ENCODE measurements at places on chromosomes 2 and 18.

GRCh38 chr2:64326578-64327050 lies 127.3 kb upstream of the LGALSL start:
- DNase-seq = no peak

DNA sequence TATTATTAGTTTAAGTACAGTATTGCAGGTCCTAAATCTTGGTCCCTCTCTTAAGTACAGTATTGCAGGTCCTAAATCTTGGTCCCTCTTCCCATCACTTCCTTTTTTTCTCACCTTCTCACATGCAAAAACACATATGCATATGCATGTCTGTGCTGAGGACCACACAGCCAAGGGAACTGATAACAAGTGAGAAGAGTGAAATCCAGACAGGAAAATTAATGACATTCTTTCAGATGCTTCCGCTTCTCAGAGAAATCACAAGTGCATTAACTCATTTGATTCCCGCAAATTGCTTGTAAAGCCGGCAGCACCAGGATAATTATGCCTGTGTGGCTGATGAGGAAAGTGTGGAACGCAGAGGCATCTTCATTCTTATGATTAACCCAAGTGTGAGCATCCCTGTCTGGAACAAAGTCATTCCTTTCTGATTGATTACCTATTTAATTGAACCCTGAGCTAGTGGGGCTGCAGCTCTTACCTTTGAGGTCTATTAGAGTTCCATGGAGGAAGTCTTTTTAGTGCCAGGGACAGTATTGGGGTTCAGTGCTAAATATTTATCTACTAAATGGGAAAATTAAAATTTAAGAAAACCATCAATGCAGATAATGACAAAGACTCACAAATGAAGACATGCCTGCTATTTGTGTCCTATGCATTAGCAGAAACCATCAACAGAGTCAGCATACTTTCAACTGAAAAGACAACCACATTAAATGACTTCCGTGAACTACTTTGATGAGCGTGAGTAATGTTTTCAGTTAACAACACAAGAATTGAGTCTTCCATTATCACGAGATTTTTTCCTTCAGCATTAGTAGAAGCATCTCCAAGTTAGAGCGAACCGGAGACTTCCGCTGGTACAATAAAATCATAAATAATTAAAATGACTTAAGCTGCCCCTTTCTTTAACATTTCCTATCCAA lies 220.4 kb upstream of the SLC35G4 start:
- DNase-seq = no peak

DNA sequence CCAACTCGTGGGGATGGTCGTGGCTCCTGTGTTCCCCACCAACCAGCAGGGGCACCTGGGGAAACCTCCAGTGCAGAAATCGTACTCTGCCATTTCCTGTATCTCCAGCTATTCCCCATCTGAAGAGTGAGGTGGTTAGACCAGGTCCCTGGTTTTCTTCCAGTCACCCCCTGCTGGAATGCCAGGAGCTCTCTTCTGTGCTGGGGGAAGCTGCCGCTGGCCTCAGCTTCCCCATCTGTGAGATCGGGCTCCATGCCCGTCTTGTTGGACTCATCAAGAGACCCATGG lies 119.7 kb downstream of the INHBB start:
- DNase-seq = no peak

- DNase-seq = no peak
Measured at GRCh38 chr18:57931038-57931437, 113.0 kb upstream of the NEDD4L start.

GRCh38 chr2:27738349-27739057 lies 33.0 kb upstream of the MRPL33 start:
- DNase-seq = no peak

GRCh38 chr2:152189622-152190495 lies 14.3 kb upstream of the STAM2 start:
- no peak for DNase-seq

DNA sequence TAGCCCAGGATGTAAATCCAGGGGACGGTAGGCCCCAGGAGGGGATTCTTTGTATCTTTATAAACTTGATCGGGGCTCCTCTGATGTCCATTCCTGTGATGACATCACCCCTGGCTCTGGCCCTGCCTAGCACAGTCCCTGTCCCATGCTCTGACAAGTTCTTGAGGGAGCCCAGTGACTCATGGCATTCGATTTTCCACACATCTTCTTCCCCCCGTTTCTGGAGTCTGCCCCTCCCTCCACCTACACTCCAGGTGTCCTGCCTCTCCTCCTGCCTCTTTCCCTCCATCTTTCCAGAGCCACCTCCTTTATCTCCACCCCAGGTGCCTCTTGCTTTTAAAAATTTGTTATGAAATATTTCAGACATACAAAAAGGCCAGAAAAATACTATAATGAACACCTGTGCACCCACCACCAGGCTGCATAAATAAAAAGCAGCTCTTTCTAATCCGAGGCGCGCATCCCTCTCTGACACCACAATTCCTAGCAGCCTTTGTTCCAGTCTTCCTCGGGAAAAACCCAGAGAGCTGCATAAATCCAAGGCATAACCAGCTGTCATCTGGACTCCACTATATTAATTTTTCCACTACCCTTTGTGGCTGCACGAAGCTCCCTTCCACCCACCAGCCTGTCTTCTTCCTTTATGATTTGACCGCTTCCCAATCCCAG lies 207.7 kb downstream of the ZBTB7C start:
- DNase-seq = no peak

DNA sequence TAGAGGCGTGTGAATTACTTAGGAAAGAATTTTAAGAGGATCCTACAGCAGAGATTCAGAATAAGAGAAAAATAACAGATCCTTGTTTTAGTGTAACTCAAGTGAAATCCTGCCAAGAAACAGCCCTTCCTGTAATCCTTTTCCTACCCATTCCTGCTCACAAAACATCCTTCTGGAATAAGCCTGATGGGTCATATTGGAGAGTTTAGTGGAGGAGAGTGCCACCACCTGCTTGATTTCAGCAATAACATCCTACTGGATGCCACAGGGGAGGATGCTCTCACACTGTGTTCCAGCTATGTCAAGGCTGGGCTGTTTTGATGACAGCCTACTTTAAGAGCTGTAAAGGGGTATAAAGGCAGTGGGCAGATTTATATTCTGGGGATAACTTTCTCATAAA lies 54.8 kb upstream of the CCDC178 start:
- no peak for DNase-seq

- DNase-seq = no peak
Measured at GRCh38 chr2:9814129-9814868, 29.0 kb upstream of the TAF1B start.

GRCh38 chr2:28640260-28640907 lies 111.2 kb upstream of the PPP1CB start:
- no peak for DNase-seq

- no peak for DNase-seq
Measured at GRCh38 chr18:60157810-60158209, 214.8 kb downstream of the MC4R start.

- DNase-seq = no peak
Measured at GRCh38 chr2:61928826-61929461, 23.5 kb downstream of the COMMD1 start.

GRCh38 chr2:129229830-129230441 lies 749.5 kb upstream of the RAB6C start:
- DNase-seq = no peak

GRCh38 chr18:13463526-13464210 lies 245.1 kb downstream of the LDLRAD4 start:
- no peak for DNase-seq

DNA sequence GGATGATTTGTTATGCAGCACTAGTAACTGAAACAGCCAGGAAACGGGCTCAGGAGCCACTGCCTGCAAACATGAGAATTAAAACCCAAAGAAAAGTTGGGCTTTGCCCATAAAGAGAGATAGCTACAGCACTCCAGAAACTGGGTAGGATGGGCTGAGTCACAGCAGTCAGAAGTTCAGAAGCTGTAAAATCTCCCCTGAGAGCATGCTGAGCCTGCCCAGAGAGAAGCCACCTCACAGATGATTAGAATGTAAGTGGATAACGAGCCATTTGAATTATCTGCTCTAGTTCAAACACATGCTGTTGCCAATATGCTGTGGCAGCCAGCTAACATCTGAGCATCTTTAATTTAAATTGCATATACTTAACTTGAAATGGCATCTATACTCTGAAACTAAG lies 388.1 kb upstream of the ACVR2A start:
- DNase-seq = no peak
